Stimulated activated CD4-positive, alpha-beta T cell treated with anti-CD3 and anti-CD28 coated beads, Interleukin-4, amount 100 ng/mL, for 24 hours (primary cell): ENCODE measurements at places on chromosomes 6 and 20.

DNA sequence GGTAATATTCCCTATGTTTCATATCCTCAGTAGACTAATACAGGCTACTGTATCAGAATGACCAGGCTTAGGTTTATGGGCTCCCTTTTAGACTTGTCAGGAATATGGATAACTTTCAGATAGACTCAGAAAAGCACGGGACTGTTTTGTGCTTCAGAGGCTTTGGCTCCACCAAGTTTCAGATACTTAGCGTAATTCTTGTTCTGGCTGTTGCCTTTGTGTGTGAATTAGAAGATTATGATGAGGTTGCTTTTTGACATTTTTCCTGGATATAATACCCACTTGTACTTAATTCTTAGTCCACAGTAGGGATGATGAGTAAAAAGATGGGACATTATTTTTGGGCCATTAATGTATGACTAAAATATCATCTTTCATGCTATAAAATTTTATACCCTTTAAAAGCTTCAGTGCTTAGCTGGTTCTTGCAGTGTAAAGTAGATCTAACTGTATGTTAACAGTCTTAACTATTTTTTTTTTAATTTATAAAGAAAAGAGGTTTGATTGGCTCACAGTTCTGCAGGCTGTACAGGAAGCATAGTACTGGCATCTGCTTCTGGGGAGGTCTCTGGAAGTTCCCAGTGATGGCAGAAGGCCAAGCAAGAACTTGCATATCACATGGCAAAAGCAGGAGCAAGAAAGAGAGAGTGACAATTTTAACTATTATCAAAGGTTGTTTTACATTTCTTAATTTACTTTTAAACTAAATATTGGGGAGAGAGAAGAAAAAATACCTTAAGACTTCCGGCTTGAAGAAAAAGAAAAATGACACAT, 120.7 kb downstream of the ZFAND3 start:
- DNase-seq = no peak

GRCh38 chr6:56406276-56407269, 159.2 kb upstream of the COL21A1 start:
- DNase-seq = no peak

GRCh38 chr6:16898640-16899396, 137.6 kb upstream of the ATXN1 start:
- no peak for DNase-seq

DNA sequence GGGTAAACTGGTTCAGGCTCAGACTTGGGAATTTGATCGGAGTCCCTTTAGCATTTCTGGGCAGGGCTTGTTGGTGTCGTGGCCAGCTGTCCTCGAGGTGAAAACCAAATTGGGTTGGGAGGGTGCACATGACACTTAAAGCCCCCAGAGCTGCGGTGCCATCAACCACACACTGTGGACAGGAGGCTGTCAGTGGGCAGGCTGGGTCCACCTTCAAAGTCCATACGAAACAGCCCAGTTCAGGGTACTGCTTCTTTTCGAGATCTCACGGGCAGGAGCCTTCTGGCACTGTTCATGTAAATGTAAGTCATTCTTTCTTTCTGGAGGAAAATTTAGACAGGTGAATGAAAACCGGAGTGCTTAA, 7.0 kb downstream of the SYNJ2 start:
- no peak for DNase-seq

GRCh38 chr20:44734938-44735337, 10.7 kb upstream of the KCNK15 start:
- DNase-seq = no peak

GRCh38 chr20:32362901-32363364, 4.8 kb downstream of the ASXL1 start:
- no peak for DNase-seq

GRCh38 chr20:19688031-19688806, 69.8 kb upstream of the RIN2 start:
- DNase-seq = no peak

GRCh38 chr20:10247440-10247839, 28.8 kb downstream of the SNAP25 start:
- DNase-seq = no peak

DNA sequence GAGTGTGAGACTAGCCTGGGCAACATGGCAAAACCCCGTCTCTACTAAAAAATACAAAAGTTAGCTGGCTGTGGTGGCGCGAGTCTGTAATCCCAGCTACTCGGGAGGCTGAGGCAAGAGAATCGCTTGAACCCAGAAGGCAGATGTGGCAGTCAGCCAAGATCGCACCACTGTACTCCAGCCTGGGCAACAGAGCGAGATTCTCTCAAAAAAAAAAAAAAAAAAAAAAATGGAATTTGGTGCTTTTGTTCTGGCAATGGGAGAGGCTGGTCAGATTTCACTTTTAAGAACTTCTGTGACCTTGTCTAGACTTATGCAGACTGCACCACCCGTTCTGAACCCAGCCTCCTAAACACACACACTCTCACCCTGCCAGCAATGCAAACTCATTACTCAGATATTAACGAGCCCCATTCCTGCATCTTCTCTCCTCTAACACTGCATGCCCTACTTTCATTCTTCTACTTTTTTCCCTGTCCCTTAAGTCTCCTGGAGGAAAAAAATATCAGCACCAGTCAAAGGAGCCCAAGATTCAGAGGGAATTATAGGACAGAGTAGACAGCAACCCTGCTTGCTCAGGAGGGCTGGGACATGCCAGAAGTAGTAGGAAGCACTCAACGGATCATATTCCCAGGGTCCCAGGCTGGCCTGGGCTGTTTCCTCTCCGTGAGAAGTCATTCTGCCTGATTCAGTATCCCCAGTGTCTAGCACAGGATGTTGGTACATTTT, 4.4 kb downstream of the MOCS1 start:
- no peak for DNase-seq

GRCh38 chr6:6610031-6610591, 21.6 kb downstream of the LY86 start:
- peak; percentile 24 for DNase-seq

GRCh38 chr6:137341681-137342195, 122.6 kb upstream of the IFNGR1 start:
- peak; percentile 57 for DNase-seq

DNA sequence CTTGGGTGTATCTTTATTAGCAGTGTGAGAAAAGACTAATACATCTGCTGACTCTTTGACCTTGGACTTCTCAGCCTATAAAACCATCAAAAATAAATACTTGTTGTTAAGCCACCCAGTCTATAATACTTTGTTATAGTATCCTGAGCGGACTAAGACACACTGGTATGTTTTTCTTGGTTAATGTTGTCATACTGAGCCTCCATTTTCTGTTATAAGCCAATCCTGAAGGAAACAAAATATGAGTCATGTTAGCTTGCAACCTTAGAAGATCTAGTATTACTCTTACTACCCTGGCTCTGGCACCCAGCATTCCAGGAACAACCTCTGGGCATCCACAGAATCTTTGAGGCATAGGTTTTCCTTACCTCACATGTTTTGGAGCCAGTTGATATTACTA, 307.2 kb downstream of the FRK start:
- DNase-seq = no peak

GRCh38 chr6:83824831-83825230, 28.3 kb upstream of the RIPPLY2 start:
- DNase-seq = no peak

GRCh38 chr20:4181956-4182945, 166.9 kb upstream of the RNF24 start:
- DNase-seq = no peak

DNA sequence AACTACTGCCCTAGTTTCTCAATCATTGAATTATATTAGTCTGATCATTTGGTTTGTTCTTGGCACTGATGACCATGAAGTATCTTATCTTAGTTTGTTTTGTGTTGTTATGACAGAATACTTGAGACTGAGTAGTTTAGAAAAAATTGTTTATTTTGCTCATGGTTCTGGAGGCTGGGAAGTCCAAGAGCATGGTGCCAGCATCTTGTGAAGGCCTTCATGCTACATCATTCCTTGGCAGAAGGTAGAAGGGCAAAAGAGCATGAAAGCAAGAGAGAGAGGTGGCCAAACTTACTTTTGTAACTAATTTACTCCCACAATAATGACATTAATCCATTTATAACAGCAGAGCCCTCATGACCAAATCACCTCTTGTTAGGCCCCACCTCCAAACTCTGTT, 40.1 kb upstream of the ANKEF1 start:
- no peak for DNase-seq

- DNase-seq = no peak
These were observed 39.8 kb downstream of the PRR18 start for GRCh38 chr6:166268431-166268830.

DNA sequence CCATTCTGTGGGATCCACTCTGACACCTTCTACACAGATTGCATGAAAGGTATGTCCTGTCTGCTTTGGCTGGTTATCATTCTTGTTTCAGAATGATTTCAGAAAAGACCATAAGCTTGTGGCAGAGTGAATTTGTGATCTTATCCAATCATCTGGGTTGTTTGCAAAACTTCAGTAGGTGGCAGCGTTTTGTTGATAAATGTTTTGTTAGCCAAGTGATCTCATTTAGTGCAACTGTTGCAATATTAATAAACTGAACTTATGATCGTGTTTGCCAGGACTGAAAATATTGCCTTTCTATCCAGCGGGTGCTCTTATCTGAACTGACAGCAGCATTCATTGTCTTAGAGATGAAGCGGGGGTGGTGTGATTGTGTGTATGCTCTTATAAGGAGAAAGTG, 613.2 kb upstream of the NOX3 start:
- no peak for DNase-seq

DNA sequence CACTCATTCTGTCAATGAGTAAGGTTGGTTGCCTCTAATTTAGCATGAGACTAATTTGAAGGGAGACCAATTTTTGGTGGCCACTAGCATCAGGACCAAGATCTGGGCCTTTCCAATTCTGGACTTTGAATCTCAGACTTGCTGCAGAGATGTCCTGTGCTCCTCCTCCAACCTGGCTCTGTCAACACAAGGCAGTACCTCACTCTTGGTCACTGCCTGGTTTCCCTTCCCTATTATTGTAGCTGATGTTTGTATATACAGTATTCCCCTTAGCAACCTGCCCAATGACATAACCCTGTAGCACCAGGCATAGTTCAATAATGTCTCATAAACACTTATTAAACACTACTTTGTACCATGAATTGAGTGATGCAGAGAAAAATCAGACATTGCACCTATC, 50.4 kb downstream of the UNC5CL start:
- DNase-seq = no peak

- no peak for DNase-seq
These were observed 36.6 kb downstream of the BCL2L1 start for GRCh38 chr20:31685853-31686643.

DNA sequence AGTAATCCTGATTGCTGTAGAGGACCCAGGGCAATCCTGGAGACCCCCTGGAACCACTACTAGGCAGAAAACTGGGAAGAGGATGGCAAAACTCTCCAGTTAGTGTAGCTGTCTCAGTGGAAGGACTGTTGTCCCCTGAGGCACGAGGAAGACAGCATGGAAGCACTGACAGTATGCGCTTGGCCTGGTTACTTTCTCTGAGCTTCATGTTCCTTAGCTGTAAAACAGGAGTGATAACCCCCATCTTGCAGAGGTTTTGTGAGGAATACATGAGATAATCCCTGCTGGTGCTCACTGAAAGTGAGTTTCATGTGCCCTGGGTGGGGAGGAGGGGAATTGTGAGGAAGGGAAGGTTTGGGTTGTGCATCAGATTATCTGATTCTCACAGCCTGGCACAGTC, 3.2 kb downstream of the NT5E start:
- no peak for DNase-seq

DNA sequence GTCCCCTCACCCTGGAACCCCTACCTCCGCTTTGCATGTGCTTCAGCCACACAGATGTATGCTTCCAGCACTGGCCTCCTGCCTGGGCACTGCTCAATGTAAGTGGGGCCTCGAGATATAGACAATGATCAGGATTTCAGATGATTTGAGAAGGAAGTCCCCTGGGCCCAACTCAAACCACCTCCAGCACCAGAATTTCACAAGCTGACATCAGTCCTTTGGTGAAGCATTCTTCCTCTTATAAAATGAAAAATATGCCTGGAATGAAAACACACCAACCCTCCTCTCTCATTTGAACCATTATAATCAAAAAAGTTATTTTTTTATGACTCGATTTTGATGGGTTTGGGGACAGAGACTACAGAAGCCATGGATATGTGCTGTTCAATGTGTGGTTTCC, 48.5 kb downstream of the BTBD3 start:
- no peak for DNase-seq

DNA sequence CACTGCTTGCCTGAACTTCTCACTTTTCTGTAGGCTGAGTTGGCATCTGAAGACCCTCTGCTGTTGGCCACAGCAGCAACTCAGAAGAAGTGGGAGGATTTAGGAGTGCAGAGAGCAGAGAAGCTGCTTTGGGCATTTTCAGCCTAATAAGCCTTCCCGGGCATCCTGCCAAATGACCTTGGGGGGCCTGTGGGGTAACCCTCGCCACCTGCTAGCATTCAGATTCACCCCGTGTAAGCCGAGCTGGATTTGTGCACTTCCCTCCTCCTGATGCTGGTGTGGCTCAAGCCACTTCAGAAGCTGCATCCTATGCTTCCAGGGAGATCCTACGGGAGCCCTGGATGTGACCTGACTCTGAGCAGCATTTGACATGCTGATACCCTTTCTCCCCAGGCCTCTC, 114.8 kb downstream of the LRFN2 start:
- DNase-seq = no peak

- DNase-seq = no peak
These were observed 86.1 kb upstream of the SIRPA start for GRCh38 chr20:1809131-1809572.

- no peak for DNase-seq
These were observed 251.2 kb downstream of the SLC24A3 start for GRCh38 chr20:19463597-19463996.

DNA sequence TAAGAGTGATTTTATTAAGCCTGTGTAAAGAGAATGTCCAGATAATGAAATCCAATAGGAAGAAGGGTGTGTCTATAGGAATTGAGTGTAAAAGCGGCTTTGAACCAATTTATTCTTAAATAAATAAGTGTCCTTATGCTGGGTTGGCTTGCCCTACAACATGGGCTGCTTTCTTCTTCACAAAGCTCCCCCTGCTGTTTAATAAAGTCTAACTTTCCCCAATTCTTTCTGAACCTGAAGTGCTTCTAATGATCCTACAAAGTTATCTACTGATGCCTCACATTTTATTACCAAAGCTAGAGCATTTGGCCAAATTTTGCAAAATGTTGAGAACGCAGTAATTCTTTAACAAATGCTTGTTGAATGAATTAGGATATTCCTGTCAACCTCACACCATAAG, 36.3 kb upstream of the SIRT5 start:
- DNase-seq = no peak

DNA sequence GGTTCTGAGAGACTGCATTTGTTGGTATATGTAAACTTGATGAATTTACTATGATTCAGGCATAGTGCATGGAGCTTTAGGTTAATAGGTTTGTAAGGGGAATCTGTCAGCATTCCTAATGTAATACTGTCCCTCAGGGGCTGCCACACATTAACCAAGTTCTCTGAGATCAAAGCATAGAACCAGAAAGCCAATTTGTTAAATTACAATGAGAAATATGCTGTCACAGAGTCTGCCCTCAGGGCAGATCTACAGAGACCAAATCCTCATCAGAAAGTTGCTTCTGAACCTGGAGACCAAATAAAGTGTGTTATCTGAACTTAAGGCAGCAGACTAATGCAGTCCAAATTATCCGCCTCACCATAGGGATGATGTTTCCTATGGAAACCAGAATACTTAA, 250.8 kb upstream of the HTR1E start:
- DNase-seq = no peak

GRCh38 chr20:63923651-63924050, 28.7 kb downstream of the DNAJC5 start:
- no peak for DNase-seq
